ENCODE measurements at places on chromosomes 12 and 14. TPM values are rescaled to one million over a fixed set of nuclear protein-coding genes. Genes with fewer than 3 reads are reported as not detected.

Gene INHBC
- total RNA-seq, result not detected

Gene TEX22
- 1.9 TPM for total RNA-seq

Gene SDR9C7
- not detected for total RNA-seq

Gene NOC4L
- 9.5 TPM for total RNA-seq

Gene AACS
- total RNA-seq, result 11.3 TPM

Gene CLEC12A
- 7.8 TPM for total RNA-seq

Gene KLRG1
- total RNA-seq, result 4.8 TPM

Gene SLC35F4
- total RNA-seq, result not detected

Gene SLC17A8
- total RNA-seq, result not detected

Gene ENDOU
- total RNA-seq, result 0.11 TPM

Gene EXOC3L4
- 0.38 TPM for total RNA-seq

Gene MNAT1
- 24.3 TPM for total RNA-seq

Gene TAS2R20
- 0.43 TPM for total RNA-seq

Gene ALG10B
- total RNA-seq, result 4.2 TPM

Gene MSRB3
- 130 TPM for total RNA-seq

Gene SYNDIG1L
- total RNA-seq, result not detected

Gene MSI1
- total RNA-seq, result 5.4 TPM

Gene ANKS1B
- 1.2 TPM for total RNA-seq

Gene VWF
- total RNA-seq, result 238 TPM

Gene DLK1
- total RNA-seq, result 22.8 TPM

Gene FAM234B
- 1.8 TPM for total RNA-seq

Gene KRT2
- total RNA-seq, result not detected

Gene METTL3
- total RNA-seq, result 24.3 TPM

Gene BHLHE41
- 39.1 TPM for total RNA-seq

Gene GNS
- total RNA-seq, result 97.9 TPM

Gene CFAP251
- total RNA-seq, result 0.65 TPM

Gene OR11H12
- not detected for total RNA-seq

Gene METAP2
- total RNA-seq, result 51.4 TPM

Gene RNF212B
- total RNA-seq, result not detected

Gene HCAR2
- total RNA-seq, result 0.27 TPM

Gene PTGDR
- 0.89 TPM for total RNA-seq

Gene POC1B
- total RNA-seq, result 7.0 TPM

Gene SCARB1
- total RNA-seq, result 12.7 TPM

Gene RHOJ
- total RNA-seq, result 13.5 TPM

Gene RNU4-1
- 3,793 TPM for total RNA-seq

Gene TAMALIN
- 19.8 TPM for total RNA-seq

Gene TMEM253
- 0.43 TPM for total RNA-seq

Gene SLC16A7
- 108 TPM for total RNA-seq

Gene GALNT9
- total RNA-seq, result not detected

Gene ZFHX2
- total RNA-seq, result 0.97 TPM

All from Right ventricle myocardium superior (tissue), 1 donor.